Spleen (tissue), 13 donors: ENCODE measurements at places on chromosomes 13 and 19.

- no peak for DNase-seq
Measured at GRCh38 chr19:50202386-50202785, 1.0 kb upstream of the MYH14 start.

GRCh38 chr19:33740811-33741396, 55.8 kb upstream of the KCTD15 start:
- no peak for DNase-seq

DNA sequence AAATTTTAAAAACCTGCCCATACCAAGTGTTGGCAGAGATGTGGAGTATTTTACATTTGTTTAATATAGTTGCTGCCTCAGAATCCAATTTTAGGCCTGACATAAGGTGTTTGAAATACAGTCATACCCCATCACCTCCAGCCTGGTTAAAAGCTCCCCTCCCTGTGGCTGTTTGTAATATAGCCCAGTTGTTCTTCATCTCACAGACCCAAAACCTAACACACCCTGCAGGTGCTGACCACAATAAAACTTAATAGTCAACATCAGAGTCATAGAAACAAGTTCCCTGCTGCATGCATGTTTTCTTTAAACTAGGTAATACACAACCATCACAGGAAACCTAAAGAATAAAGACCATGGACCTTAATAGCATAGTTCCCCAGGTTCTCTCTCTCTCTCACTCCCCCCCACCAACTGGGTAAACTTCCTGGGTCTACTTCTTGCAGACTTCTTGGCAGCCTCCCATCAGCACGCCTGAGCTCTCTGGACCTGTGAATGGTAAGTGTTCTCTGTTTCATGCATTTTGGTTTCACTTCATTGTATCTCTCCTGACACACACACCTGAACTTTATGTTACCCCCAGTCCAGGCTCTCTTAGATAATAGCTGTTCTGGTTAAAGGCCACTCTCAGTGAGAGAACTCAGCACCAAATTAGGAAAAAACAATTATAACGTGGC, 1369.9 kb downstream of the EFNB2 start:
- no peak for DNase-seq

DNA sequence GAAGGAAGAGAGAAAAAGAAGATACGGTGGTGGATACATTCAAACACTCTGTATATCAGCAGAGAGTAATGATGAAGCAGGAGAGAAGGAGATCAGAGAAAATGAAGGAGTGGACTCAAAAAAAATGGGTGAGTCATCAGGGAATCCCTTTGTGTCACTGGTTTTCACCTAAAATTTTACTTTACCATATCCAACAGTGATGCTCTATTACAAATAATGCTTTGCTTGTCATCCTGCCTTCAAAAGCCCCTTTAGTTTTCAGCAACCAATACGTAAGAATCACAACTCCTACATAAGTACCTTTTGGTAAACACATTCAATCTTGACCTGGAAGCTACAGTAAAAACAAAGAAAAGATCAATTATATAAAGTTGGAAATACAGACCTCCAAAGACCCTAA, 88.8 kb downstream of the ENOX1 start:
- DNase-seq: no peak

DNA sequence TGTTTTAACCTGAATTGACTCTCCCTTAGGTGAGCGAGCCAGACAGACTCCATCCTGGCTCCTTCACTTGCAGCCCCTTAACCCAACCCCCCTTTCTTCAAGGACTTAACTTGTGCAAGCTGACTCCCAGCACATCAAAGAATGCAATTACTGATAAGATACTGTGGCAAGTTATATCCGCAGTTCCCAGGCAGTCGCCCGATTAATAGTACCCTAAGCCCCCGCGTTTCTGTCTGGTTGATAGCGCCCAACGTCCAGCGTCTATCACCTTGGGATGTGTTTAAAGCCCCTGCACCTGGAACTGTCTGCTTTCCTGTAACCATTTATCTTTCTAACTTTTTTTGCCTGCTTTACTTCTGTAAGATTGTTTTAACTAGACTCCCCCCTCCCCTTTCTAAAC, 6.2 kb downstream of the HSD17B14 start:
- no peak for DNase-seq

- DNase-seq: no peak
Measured at GRCh38 chr13:83272652-83273240, 609.5 kb downstream of the SLITRK1 start.
